ENCODE measurements at places on chromosomes 6 and 20. TPM values are rescaled to one million over a fixed set of nuclear protein-coding genes. Genes with fewer than 3 reads are reported as not detected.

The TMEM244 gene
- 1.2 TPM for total RNA-seq

The BNIP5 gene
- 0.25 TPM for total RNA-seq

The PRDM1 gene
- total RNA-seq = 1.7 TPM

The TBXT gene
- total RNA-seq = not detected

The CAGE1 gene
- total RNA-seq = not detected

The CLPSL2 gene
- total RNA-seq = not detected

The PERP gene
- 1.7 TPM for total RNA-seq

The ZBTB9 gene
- 5.9 TPM for total RNA-seq

The FOXQ1 gene
- 1.7 TPM for total RNA-seq

The IPCEF1 gene
- 10.1 TPM for total RNA-seq

The PHF3 gene
- 73.8 TPM for total RNA-seq

The DEFB124 gene
- not detected for total RNA-seq

The RAB44 gene
- total RNA-seq = under 0.01 TPM

The CGAS gene
- total RNA-seq = 1.2 TPM

The ARMH2 gene
- total RNA-seq = not detected

The EYA2 gene
- total RNA-seq = 1.5 TPM

The CDH26 gene
- total RNA-seq = 2.5 TPM

The APOBEC2 gene
- total RNA-seq = not detected

The AARS2 gene
- total RNA-seq = 10.6 TPM

The COL9A3 gene
- total RNA-seq = 22.9 TPM

The OVOL2 gene
- total RNA-seq = 1.5 TPM

The TSHZ2 gene
- total RNA-seq = 2.0 TPM

The MCHR2 gene
- total RNA-seq = 7.9 TPM

The AK9 gene
- total RNA-seq = 40.8 TPM

The TOX2 gene
- 0.74 TPM for total RNA-seq

The HUS1B gene
- total RNA-seq = 0.74 TPM

The RAET1E gene
- total RNA-seq = not detected

The DZANK1 gene
- total RNA-seq = 4.9 TPM

The DDO gene
- total RNA-seq = 0.25 TPM

The BANF2 gene
- not detected for total RNA-seq

The PROKR2 gene
- 9.3 TPM for total RNA-seq

The SAMD3 gene
- 6.1 TPM for total RNA-seq

The CST4 gene
- total RNA-seq = not detected
